ENCODE measurements at places on chromosomes 2 and 18.

DNA sequence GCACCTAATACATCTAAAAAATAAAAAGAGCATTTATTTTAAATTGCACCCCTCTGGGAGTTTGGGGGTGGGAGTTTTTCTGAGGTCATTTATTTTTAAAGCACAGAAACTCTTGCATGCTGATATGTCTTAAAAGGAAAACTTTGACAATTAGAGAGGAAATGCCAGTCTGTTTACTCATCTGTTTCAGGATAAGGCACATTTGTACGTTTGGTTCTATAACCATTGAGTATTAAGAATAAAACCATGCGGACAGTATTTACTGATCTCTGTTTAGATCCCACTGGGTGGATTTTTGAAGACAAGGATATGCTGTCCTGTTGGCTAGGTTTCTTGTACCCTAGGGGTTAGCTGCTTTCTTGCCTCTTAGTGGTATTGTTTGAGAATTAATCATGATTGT, 122.9 kb downstream of the TANC1 start:
- no peak for ATAC-seq

- ATAC-seq, result no peak
Observed at GRCh38 chr2:168165397-168165796, 82.0 kb downstream of the STK39 start.

- no peak for ATAC-seq
Observed at GRCh38 chr2:163573652-163574051, 162.2 kb downstream of the FIGN start.

GRCh38 chr2:68565858-68566257, 77.5 kb upstream of the PROKR1 start:
- ATAC-seq, result peak; percentile 61

DNA sequence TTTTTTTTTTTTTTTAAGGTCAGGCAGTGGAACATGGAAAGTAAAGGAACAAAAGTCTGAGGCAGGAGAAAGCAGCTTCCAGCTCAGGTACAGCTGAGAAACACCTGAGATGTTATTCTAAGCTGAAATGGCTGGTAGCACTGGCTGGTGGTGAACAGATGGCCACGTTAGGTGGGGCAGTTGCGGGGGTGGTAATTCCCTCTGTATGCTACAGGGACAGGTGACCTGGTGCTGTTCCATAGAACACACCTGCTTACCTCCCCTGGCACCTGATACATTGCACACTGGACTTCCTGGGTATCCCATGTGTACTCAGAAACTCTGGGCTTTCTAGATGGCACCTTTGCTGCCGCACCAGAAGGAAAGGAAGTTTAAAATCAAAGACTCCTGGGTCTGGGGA, 333.3 kb downstream of the SLC8A1 start:
- ATAC-seq, result no peak

- no peak for ATAC-seq
Observed at GRCh38 chr2:208375491-208376068, 31.0 kb upstream of the PTH2R start.

DNA sequence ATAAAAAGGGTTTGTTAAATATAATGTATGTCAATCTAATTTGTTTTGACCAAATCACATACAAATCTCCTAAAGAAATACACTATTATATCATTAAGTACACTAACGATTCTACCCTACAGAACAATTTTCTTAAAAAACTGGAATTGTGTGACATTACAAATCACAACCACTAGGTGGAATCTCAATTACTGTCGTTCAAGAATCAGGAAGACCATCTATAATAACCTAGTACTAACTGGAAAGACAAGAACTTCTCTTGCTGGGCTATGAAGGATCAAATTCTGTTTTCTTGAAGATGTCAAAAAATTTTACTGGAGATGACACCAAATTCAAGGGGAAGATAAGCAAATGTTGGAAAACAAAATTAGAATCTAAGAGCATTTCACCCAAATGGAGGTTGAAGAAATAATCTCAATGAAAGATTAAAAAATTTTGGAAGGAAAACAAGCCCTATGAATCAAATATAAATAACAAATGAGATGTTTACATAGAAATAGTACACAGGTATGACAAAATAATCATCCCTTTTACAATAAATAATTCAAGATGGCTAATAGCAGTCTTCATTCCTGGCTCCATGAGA, 110.9 kb downstream of the STK39 start:
- ATAC-seq, result no peak

GRCh38 chr2:38474021-38474456, 97.0 kb upstream of the ATL2 start:
- no peak for ATAC-seq

DNA sequence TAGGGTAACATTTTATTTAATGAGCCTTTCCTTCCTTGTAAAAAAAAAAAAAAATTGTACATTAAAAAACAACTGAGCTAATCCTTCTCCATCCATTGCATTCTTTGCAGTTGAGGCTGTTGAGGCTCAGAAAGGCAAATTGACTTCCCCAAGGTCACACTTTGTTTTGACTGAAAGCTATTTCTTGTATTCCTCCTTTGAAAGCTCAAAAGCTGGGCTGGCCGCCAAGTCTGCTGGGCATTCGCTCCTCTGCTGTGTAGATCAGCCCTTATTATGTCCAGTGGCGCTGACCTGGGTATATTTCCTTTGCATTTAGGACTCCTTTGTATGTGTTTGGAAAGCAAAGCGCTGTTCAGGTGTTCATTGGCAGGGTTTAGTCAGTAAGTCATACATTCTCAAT, 44.0 kb downstream of the SGPP2 start:
- ATAC-seq, result no peak

GRCh38 chr18:39555496-39555895, 1989.9 kb upstream of the CELF4 start:
- no peak for ATAC-seq

- peak; percentile 81 for ATAC-seq
Observed at GRCh38 chr18:55249550-55249949, 290.3 kb upstream of the CCDC68 start.

GRCh38 chr2:118846442-118846952, 951 bp downstream of the EN1 start:
- peak; percentile 8 for ATAC-seq

DNA sequence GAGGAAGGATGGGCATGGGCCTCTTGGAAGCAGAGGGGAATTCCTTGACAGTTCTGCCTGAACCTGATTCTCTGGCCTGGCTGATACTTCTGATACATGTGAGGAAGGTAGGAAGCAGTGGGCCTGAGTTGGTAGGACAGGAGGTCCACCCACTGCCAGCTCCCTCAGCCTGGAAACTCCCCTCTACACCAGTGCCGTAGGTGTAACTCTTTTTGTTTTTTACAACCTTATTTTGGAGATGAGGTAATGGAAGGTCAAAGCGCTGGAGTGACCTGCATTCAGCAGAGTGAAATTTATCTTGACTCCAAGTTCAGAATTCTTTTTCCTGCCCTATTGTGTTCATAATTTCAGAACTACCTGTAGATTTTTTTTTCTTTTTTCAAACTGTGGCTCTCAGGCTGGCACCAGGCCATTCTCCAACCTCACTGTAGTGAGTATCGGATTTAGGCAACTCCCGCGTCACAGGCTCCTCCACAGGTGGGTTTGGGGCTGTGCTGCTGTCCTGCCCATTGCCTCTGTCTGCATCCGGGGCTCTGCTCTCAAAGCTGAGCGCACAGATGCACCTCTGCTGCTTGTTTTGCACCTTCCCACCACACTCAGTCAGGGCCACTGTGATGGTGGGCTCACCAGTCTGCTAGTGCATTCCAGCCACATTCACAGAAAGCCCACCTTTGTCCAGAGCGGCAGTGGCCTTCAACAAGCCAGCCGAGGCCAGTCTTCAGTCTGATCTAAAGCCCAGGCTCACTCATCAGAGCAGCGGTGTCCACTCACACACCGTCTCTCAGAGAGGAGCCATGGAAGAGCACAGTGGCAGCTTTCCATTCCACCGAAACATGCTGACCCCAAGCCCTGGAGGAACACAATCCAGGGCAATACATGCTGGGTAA, 87.2 kb downstream of the UXS1 start:
- ATAC-seq, result no peak

DNA sequence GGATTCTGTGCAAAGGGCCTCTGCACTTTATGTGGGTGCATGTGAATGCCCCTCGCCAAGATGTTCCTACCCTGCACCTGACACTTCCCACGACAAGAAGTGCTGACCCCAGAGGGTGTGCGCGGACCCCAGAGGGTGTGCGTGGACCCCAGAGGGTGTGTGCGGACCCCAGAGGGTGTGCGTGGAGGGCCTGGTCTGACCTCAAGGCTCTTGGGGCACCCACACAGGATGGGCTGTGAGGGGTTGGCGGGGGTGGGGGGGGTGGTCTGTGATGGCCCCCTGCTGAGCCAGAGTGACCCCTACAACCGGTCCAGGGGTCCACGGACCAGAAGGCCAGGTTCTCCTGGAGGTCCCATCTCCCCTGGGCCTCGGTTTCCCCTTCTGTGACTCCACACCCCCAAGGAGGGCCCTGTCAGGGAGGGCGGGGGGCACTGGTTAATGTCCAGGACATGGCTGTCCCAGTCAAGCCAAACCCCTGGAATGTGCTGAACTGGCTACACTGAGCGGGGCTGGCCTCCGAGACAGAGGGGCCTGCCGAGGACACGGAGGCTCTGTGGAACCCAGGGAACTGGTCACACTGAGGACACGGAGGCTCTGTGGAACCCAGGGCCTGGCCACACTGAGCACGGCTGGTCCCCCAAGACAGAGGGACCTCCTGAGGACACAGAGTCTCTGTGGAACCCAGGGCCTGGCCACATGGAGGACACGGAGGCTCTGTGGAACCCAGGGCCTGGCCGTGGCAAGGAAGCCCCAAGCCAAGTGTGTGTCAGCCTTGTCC, 3.1 kb downstream of the NEU4 start:
- no peak for ATAC-seq
